ENCODE measurements at places on chromosomes 11 and 22.

DNA sequence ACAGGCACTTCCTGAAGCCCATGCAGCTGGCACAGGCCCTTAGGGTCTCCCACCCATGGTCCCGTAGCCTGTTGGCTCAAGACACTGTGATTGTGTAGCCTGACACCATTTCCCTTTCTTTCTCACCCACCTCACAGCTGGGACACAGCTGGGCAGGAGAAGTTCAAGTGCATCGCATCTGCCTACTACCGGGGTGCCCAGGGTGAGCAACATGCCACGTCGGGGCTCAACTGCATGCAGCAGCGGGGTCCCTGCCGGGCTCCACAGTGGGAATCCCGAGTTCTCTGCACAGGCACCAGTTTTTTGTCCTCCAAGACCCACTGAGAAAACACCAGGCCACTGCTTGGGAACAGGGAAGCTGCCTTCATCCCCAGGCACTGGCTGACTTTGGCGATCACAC, 10.6 kb downstream of the RAB36 start:
- no peak for DNase-seq

- no peak for DNase-seq
Observed at GRCh38 chr22:27022274-27022895, 365.0 kb downstream of the MIAT start.

DNA sequence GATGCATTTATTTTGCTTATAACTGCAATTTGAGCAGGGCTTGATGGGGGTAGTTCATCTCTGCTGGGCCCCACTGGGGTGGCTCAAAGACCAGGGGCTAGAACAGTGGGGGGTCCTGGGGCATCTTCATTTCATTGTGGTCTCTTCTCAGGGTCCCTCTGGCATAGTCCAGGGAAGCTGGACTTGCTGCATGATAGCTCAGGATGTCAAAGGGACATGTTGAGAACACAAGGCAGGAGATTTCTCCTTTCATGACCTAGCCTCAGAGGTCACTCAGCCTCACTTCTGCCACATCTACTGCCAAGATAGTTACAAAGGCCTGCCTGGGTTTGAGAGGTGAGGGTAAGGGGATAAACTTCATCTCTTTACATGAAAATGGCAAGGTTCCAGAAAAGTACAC, 89.5 kb downstream of the CWC15 start:
- no peak for DNase-seq

- DNase-seq = no peak
Observed at GRCh38 chr11:45078236-45079074, 68.0 kb upstream of the PRDM11 start.

- DNase-seq = peak; percentile 82
Observed at GRCh38 chr11:114774599-114775361, 96.5 kb downstream of the NXPE2 start.

GRCh38 chr22:44606126-44606525, 95.9 kb upstream of the PRR5 start:
- DNase-seq = no peak

DNA sequence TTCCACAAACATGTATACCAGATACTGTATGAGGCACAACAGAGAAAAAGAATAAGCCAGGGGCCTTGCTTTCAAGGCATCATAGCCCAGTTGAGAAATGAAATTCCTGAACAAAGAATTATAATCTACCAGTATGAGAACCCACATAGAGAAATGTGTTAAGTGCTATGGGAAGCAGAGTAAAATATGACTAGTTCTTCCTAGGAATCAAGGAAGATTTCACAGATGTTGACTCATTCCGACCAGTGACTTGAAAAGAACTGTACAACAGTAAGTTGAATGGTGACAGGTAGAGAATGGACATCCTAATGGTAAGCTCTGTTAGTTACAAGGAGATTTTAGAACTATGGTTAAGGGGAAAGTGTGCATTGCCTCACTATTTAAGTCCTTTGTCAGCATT, 102.6 kb downstream of the TRIM44 start:
- no peak for DNase-seq
